ENCODE measurements at places on chromosomes 2 and 18.

GRCh38 chr2:161337247-161337646 lies 29.0 kb downstream of the PSMD14 start:
- no peak for DNase-seq

GRCh38 chr18:79614211-79614955 lies 65.2 kb upstream of the CTDP1 start:
- DNase-seq: no peak

DNA sequence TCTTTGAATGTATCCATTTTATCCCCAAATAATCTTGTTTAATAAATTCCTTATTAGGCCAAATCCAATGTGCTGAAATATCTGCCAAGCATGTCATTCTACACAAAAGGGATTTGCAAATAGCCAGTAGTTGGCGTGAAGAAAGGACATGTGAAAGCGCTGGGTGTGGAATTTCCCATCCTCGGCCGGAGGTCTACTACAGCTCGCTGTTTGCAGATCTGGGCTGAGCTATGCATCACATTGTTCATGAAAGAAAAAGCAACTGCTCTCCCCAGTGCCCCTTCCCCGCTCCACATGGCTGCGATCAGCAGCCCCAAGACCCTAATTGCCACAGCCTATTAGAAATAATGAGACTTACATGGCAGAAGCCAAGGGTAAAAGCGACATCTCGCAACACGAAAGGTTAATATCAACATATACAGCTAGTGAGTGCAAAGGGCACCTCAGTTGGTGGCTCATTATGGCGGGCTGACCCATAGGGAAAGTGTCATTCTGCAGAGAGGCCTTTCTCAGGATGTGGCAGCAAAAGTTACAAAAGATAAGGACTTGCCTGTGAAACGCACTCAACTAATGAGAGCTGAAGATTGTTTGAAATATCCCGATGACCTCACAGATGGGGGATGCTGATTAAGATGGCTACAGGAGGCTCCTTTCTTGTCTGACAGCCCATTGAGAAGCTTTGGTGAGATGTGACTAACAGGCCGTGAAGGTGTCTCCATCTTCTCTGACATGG lies 126.9 kb upstream of the CYP1B1 start:
- DNase-seq: no peak

DNA sequence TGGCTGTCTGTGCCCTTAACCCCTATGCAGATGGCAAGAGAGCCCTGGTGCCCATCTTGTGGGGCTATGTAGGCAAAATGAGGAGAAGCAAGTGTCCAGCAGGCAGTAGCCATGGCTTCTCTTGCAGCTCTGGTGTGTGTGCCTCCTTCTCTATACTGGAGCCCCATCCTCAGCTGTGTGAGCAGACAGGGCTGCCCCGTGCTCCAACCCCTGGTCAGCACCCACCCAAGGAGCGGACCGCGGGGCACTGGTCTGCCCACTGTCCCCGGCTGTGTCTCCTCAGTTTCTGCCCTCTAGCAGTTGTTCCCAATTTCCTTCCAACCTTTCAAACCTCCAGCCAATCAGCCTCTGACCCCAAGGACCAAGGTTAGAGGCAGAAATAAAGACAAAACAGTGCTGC lies 134.9 kb upstream of the GLI2 start:
- DNase-seq: no peak

GRCh38 chr2:215825707-215826106 lies 187.6 kb downstream of the MREG start:
- DNase-seq: no peak

DNA sequence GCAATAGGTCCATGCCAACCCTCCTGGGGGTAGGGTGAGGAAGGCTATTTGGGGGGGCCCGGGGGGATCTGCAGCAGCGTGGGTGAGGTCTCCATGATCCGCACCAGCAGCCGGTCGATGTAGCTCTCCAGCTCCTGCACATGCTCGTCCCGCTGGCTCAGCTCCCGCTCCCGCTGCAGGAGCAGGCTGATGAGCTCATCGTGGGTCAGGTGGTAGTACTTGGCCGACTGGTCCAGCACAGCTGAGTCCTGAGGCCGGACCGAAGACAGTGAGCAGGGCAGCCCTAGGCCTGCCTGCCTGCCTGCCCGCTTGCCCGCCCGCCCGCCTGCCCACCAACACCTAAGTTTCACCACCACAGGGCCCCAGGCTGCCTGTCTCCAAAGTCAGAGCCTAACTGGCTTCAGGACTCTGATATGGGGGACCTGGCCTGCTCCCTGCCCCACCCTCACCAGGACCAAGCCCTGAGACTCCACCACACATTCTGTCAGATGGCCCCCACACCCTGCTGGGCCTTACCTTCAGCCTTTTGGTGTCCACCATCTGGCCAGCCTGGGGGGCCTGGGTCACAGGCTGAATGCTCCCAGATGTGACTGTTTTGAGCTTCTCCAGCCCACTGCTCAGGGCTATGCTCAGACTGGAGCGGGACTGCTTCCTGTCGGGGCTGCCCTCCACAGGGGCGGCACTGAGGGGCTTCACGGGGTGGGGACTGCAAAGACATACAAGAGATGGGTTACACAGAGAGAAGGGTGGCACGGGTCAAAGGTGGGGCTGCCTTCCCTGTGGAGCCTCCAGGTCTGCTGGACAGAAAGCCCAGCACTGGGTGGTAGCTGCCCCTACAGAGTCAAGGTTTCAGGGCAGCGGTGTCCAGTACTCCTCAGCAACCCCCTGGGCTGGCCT lies 4.2 kb upstream of the SFXN5 start:
- DNase-seq: no peak

GRCh38 chr2:188091220-188091619 lies 200.5 kb upstream of the GULP1 start:
- no peak for DNase-seq

DNA sequence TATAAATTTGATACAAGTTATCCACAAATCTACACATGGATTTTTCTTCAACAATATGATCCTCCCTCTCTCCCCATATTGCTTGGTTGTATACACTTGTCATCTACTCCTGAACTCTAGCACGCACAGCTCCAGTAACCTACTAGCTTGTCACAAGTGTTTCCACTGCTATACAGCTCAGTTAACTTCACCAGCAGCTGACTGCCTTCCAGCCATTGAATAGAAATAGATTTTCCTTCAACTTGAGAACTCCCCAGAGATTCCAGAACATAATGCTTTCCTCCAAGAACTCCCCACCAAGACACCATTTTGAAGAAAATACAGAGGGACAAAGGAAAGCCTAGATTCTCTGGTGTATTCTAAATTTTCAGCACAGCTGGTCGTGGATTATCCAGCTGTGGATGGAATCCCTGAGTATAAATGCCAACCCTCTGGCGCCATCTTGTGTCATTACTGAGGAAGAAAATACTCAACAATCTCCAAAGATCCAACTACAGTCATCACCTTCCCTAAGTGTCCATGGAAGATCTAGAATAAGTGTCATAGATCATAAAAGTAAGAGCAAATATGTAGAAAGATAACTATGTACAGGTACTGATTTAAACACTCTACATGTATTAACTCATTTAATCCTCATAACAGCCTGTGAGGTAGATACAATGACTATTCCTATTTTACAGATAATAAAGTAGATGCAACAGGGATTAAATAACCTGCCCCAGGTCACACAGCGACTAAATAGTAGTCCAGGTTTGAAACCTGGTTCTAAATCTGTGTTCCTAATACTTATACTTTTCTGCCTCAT lies 156.7 kb downstream of the ARHGAP28 start:
- DNase-seq: peak; percentile 53

GRCh38 chr2:46471697-46472096 lies 7.7 kb upstream of the TMEM247 start:
- no peak for DNase-seq

DNA sequence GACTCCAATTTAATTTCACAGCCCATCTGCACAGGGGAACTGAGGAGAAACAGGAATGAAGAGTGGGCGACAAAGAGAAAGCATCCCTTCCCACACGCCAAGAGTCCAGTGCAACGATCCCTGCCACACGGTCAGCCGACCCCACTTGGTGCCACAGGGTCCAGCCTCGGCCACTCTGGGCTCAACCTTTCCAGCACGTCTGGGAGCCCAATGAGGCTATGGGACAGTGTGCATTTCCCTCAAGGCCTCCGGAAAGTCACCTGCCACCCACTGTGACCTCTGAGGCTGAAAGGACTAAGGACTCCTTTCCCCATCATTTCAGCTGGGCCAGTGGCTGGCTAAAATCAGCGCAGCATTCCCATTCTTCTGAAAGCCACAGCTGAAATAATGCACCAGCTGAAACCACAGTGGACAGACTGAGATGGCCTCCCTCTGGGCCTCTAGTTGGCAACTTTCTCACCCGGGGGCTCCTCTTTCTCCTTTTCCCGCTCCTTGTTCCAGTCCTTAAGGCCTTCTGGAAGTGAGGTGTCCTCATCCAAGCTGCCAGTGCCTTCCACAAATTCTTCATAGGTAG lies 21.2 kb downstream of the TUBB6 start:
- DNase-seq: no peak

GRCh38 chr2:45506756-45507155 lies 104.3 kb downstream of the SRBD1 start:
- no peak for DNase-seq

GRCh38 chr18:29164020-29164706 lies 987.2 kb upstream of the CDH2 start:
- no peak for DNase-seq

Data from right kidney (tissue), 9 donors.